ENCODE measurements at places on chromosomes 6 and 20.

- DNase-seq, result no peak
Observed at GRCh38 chr6:111626441-111626840, 20.8 kb upstream of the TRAF3IP2 start.

GRCh38 chr6:149545258-149545753 lies 537 bp downstream of the PPIL4 start:
- DNase-seq, result no peak

GRCh38 chr6:46994933-46995332 lies 47.2 kb downstream of the ADGRF1 start:
- no peak for DNase-seq

DNA sequence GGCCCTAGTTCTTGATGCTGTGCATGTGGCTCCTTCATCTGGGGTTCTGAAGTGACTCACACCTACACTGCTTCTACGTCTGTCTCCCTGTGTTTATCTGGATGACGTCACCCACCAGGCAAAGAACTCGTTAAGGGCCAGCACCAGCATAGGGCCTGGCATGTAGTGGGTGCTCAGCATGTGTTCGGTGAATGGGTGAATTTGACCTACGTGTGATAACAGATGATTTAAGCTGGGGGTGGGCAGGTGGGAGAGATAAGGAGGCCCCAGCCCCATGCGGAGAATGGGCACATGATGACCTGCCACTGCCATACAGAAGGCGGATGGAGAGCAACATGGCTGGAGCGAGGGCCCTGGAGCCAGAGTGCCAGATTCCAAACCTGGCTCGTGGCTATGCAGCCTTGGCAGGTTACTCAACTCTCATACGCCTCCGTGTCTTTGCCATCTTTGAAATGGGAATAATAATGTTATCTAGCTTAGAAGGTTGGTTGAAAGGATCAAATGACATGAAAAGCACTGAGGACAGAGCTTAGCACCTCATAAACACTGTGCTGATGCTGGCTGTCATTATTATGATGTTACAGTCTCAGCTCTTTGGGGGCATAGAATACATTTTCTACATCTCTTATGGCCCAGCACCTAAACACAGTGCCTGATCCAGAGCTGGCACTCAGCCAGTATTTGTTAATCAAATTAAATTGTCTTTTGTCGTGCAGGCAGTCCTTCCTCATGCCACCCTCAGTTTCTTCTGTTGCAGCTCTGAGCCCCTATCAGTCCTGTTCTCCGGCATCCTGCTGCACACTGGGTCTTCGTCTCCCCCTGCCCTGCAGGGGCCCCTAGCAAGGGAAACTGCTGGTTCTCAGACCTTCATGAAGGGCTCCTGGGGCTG lies 39.6 kb downstream of the VEGFA start:
- no peak for DNase-seq

DNA sequence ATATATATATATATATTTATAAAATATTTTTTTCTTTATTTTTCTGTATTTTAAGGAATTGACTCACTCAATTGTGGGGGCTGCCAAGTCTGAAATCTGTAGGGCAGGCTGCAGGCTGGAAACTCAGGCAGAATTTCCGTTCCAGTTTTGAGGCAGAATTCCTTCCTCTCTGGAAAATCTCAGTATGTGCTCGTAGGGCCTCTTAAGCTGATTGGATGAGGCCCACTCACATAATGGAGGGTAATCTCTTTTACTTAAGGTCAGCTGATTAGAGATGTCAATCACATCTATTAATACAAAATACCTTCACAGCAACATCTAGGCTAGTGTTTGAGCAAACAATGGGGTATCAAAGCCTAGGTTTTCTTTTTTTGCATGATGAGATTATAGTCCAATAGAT lies 244.7 kb upstream of the RNF24 start:
- no peak for DNase-seq
